ENCODE measurements at places on chromosomes 16 and 17.
A peak's percentile ranks its signal among the peaks of the same experiment; 100 is the strongest.

DNA sequence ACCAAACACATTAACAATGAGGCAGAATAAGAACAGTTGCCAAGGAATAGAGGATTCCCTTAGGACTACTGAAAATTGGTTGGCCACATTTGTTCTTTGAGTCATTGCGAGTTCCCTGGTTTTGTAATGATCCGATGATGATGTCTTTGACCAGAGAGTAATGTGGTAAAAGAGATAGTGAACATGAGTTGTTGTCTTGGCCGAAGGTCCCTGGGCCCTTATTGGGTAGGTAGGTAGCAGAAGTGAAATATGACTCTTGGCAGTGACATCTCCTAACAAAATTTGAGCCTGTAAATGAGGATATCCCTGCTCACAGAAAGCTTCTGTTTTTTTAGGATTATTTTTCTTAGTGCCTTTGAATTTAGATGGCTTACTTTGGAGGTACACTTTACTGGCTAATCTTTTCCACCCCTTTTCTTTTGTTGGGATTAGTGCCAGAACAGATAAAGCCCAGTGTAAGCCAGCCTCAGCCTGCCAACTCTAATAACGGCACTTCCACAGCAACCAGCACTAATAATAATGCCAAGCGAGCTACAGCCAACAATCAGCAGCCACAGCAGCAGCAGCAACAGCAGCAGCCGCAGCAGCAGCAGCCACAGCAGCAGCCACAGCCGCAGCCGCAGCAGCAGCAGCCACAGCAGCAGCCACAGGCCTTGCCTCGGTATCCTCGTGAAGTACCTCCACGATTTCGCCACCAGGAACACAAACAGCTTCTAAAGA is 47.2 kb downstream of the TNRC6A start:
- DNase-seq, result no peak

DNA sequence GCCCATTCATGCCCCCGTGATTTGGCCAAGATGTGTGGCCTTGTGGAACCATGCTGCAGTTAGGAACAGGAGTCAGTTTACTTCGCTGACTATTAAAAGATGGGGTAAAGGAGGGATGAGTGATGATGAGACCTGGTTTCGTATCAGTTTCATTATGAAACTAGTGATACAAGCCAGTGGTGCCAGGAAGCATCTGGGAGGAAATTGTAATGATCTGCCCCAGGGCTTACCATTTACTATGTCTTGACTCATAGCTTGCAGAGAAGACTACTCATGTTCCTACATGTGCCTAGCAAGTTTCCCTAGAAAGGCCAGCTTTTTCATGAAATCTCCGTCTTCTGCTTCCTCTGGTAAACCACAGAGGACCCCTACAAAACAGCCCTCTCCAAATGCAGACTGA is 23.2 kb downstream of the CDH3 start:
- no peak for DNase-seq

GRCh38 chr16:67804853-67805542 is 1.4 kb downstream of the RANBP10 start:
- DNase-seq, result no peak

GRCh38 chr17:45156242-45156641 is 5.4 kb upstream of the HEXIM2 start:
- DNase-seq, result no peak

- DNase-seq, result no peak
These were observed 537.9 kb upstream of the CDH11 start for GRCh38 chr16:65659758-65660157.

GRCh38 chr16:12100124-12100647 is 123.7 kb downstream of the SNX29 start:
- no peak for DNase-seq

DNA sequence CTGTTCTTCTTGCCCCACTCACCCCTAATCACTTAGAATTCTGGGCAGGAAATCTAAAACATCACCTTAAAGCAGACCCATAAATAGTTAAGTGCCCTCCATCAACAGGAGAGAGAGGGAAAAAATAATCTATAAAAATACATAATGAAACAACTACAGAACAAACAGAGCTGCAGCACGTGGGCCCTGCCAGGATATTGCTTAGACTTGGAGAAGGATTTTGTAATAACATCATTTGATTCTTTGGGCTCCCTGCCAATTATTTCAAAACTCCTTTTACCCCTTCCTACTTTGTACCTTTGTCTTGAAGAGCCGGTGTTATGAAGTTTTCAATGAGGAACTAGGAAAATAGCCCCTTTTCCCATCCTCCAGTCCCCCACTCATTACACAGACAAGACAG is 130.6 kb upstream of the TOX3 start:
- no peak for DNase-seq

- DNase-seq, result no peak
These were observed 54.7 kb downstream of the TANGO6 start for GRCh38 chr16:68898026-68898425.

DNA sequence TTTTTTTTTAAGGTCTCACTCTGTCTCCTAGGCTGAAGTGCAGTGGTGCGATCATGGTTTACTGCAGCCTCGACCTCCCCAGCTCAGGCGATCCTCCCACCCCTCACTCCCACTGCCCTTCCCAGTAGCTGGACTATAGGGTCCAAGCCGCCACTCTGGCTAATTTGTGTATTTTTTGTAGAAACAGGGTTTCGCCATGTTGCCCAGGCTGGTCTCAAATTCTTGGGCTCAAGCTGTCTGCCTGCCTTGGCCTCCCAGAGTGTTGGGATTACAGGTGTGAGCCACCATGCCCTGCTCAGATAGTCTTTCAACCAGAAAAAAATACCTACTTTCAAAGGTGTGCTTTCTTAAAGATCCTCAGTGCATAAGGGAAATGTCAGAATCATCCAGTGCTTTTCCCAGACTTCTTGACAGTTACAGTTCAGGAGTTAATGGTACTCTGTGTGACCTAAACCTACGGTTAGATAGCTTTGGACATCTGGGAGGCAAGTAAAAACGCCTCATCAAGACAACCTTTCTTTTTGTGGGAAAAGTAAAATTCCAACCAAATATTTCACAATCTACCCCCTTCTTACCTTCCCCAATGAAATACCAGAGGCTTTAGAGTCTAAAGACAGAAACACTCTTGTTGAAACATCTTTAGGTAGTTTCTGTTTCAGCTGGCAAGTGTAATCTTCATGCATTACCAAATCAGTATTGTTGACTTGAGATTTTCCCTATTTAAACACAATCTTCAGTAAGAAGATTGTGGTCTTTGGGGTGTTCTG is 6.8 kb downstream of the RSPRY1 start:
- DNase-seq, result no peak

DNA sequence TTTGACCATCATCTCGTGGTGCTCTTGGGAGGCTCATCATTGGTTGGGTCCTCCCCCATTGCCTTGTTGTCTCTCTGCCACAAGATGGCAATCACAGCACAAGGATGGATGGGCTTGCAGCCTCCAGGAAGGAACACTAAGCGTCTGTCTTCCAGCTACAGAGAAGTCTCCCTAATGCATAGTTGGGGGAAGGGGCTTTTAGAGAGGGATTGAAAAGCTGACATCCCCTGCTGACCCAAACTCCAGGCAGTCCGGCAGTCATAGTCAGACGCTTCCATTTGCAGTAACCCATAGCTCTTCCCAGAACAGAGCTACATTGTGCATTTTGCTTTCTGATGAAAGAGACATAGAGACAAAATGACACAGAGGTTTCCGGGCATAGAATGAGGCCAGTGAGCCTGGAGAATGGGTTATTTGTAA is 111.4 kb downstream of the UTP18 start:
- peak; percentile 23 for DNase-seq

DNA sequence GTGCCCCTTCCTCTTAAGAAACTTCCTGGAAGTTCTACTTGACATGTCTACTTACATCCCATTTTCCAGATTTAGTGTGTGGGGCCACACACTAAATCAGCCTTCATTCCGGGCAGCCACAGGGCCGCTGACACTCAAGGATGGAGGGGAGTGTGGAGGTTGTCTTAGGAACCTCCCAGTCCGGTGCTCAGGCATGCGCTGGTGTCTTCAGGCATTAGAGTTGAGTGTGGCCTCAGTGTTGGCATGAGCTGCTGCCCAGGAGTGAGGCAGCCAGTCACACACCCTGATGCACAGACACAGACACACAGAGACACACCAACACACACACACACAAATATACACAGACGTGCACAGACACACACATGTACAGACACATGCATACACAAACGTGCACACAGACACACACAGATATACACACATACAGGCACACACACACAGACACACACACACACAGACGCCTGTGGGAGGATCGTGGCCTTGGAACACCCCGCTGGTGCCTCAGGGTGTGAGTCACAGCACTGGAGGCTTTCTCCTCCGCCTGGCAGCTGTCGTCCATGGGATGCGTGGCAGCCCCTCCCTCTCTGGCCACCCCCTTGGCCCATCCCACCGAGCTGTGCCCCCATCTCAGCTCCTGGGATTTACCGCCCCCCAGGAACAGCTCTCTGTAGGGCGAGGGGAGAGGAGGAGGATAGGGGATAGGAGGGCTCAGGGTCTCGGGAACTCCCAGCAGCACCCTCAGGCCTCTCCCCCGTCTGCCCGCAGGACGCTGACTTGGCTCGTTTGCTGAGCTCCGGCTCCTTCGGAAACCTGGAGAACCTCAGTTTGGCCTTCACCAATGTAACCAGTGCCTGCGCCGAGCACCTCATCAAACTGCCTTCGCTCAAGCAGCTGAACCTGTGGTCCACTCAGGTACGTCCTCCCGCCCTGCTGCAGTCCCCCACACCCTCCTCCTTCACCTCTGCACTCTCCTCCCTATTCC is 75.6 kb upstream of the PLCG2 start:
- DNase-seq, result no peak

DNA sequence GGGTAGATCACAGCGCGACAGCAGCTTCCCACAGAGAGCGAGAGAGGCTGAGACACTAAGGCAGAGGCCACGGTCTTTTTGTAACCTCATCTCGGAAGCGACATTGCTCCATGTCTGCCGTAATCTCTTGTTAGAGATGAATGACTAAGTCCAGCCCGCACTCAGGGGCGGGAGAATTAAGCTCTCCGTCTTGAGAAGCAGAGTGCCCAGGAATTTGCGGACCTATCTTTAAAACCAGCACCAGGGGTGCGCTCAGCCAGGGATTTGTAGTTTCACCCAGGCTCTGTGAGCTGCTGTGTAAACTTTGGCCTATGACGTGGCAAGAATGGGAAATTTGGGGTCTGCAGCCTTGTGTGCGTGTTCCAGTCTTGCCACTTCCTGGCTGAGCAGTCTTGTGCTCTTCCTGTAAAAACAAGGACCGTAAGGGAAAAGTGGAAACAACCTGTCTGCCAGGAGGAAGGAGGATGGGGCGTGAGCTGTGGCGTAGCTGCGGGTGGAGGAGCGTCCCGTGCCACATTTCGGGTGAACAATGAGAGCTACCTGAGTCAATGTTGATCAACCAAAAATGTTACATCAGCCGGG is 16.0 kb upstream of the JPH3 start:
- no peak for DNase-seq

DNA sequence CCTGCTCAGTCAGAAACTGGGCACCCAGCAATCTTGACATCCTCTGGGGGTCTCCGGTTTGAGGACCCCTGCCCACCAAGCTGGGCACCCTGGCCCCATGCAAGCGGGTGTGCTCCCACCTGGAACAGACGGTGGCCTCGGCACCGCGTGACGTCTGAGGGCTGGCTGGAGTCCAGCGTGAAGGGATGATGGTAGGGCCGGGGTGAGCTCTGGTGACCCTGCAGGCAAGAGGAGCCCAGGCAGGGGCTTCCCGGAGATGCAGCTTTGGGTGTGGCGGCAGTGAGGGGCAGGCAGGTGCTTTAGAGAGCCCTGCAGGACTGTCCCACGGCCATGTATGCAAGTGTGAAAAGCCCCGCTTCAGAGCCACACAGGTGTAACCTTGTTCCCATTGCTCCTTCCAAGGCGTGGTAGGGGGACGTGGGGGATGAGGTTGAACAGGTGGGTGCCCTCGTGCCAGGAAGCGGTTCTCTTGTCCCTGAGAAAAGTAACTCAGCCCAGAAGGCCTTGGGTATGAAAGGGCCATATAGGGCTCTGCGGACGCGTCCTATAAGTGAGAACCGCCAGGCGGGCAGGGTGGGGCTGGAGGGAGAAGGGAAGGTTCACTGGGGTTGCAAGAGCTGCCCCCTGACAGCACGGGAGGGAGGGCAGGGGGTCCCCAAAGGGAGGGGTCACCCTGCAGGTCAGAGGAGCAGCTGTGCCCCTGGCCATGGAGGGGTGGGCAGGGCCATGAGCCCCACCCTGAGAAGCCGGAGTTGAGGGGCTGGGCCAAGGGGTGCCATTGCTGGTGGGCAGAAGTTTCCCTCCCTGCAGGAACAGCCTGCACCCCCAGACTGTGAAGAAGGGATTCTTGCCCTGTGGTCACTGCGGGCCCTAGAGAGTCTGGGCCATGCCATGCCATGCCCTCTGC is 9.2 kb downstream of the RGS11 start:
- no peak for DNase-seq

DNA sequence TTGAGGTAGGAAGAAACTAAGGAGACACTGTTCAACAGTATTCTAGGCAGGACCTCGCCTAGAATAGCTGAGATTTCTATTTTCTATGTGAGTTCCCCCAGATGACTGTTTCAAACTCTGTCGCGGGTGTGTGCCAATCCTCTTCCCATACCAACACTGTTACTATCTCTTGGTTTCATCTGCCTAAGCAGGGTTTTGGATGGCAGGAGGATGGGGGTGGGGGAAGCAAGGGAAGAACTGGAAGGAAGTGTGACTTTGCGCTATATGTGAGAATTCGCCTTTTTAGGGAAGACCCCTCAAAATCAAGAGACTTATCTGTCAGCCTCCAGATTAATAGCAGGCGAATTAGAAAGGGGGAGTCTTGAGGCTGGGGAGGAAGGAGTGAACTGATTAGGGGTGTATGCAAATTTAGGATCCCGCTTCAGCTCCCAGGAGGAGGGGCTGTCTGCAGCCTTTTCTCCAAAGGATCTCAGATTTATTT is 521 bp upstream of the G6PC3 start:
- no peak for DNase-seq

GRCh38 chr17:35536664-35537171 is 760 bp downstream of the SLFN12L start:
- DNase-seq, result no peak

All from stimulated activated CD4-positive, alpha-beta T cell treated with anti-CD3 and anti-CD28 coated beads, Interleukin-12 subunit alpha, Interleukin-12 subunit beta, amount 100 ng/mL, for 24 hours (primary cell).